Caki2 (cell line): ENCODE measurements at places on chromosomes 3 and 15.

GRCh38 chr15:58506064-58506490, 74.3 kb downstream of the LIPC start:
- DNase-seq: no peak

DNA sequence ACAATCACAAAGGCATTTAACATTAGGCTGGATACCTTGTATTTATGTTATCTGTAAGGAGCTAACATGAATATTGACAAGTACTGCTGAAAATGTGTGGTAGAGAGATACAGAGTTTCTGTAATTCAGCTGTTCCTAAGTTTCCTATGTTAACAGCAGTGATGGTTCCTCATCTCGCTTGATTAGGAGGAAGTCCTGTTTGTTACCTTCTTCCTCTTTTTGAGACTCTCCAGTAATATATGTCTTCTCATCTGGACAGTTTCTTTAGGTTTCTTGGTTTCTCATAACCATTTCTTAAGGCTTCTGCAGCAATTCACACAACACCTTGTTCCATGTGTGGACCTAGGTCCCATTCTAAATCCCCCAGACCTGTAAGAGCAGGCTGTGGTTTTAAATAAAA, 11.4 kb upstream of the PEX5L start:
- DNase-seq: no peak

DNA sequence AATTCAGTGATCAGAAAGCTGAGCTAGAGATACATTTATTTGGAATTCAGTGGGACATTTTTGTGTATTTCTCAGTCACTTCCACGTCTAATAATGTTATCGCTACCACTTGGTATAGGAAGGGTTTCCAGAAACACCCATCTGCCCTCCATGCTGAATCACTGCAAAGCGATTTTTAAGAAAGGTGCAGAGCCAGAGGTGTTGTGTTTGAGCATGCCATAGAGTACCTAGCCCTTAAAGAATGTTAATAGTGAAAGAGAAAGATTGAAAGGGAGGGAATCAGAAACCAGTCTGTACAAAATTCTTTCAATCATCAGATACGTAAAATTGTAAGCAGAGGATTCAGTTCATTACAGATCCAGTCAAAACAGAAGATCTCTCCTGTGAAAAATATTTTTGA, 80.1 kb upstream of the ARL6 start:
- no peak for DNase-seq

DNA sequence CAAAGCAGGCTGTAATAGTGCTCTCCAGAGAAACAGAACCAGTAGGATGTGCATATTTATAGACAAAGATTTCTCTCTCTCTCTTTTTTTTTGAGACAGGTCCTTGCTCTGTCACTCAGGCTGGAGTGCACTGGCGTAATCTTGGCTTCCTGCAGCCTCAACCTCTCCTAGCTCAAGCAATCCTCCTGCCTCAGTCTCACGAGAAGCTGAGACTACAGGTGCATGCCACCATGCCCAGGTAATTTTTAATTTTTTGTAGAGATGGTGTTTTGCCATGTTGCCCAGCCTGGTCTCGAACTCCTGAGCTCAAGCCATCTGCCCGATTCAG, 67.1 kb upstream of the CHD2 start:
- no peak for DNase-seq

GRCh38 chr15:70665599-70665998, 97.8 kb downstream of the UACA start:
- DNase-seq: no peak

DNA sequence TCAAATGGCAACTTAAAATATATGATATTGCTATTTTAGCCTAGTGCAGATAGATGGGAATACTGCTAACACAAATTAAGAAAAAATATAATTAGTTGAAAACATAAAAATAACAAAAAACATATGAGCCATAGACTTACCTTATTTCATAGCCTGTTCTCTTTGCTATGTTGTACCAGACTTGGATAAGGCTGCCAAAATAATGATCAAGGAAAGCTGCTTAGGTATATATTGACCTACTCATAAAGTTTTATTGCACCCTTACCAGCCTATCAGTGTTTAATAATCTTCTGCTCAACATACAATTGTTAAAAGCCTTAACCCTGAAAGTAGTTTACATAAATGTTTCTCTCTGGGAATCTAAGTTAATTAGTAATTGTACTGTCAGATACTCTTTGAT, at the start of gene SI:
Gene SI (minus strand): TSS at position 204 of the 400 bp plus-strand sequence. CDS start 2,484 bp downstream, outside the sequence.
- no peak for DNase-seq

- no peak for DNase-seq
Measured at GRCh38 chr3:41180396-41180795, 18.9 kb upstream of the CTNNB1 start.

DNA sequence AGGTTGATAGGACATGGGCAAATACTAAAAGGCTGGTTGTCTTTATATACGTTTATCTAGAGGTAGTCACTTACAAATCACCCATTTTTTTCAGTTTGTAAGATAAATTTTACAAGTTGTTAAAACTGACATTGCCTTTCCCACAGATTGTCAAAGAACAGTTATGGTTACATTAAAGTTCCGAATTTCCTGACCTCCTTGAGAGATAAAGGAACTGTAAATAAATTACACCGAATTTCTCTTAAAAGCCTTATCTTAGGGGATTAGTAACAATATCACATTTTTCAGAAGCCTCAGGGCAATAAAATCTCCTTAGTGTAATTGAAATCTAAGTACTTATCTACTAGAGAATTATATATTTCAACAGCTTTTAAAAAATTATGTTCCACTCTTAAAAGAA, 49.5 kb downstream of the ZPLD1 start:
- no peak for DNase-seq

GRCh38 chr3:89275001-89275400, 167.6 kb downstream of the EPHA3 start:
- DNase-seq: no peak

DNA sequence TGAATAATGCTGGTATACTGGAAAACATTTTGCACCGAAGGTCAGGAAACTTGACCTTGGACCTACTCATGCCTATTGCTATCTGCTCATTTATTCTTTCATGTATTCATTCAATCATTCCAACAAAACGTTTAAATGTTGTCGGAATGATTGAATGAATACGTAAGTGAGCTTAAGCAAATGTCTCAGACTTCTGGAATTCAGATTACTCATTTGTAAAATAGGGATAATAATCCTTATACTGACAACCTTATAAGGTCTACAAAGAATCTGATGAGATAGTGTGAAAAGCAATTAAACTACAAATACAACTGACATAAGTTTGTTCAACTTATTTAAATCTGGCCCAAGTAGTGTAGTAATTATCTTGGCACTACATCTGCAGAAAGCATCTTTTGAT, 288.7 kb downstream of the WDR72 start:
- no peak for DNase-seq

DNA sequence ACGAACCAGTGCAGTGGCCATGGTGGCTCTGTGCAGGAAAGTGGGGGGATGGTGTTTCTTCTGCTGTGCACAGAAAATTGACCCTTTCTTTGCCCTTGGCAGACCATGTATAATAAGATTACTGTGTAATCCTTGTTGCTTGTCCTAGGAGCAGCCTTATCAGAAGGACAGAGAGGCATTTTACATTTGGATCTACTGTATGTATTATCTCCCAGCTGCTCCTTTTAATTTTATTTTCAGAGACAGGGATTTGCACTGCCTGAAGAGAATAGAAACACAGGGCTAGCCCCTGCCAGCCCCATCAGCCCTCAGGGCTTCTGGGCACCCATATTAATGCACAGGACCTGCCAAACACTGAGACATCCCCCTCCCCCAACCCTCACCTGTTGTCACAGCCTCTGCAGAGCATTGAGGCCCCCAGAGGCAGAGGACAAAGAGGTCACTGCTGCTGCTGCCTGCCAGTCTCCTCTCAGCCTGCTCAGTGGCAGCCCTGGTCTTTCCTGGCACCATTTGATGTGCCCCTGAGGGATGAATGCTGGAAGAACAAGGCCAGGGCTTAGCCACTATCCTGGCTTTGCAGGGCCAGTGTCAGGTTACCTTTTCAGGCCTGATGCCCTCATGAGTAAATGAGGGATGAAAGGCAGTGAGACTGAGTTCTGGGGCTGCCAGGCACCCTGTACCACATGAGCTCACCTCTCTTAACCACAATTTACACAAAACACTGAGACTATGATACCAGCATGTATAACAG, 533.4 kb downstream of the NTRK3 start:
- DNase-seq: no peak

- DNase-seq: no peak
Measured at GRCh38 chr3:136984837-136985236, 27.1 kb downstream of the IL20RB start.

DNA sequence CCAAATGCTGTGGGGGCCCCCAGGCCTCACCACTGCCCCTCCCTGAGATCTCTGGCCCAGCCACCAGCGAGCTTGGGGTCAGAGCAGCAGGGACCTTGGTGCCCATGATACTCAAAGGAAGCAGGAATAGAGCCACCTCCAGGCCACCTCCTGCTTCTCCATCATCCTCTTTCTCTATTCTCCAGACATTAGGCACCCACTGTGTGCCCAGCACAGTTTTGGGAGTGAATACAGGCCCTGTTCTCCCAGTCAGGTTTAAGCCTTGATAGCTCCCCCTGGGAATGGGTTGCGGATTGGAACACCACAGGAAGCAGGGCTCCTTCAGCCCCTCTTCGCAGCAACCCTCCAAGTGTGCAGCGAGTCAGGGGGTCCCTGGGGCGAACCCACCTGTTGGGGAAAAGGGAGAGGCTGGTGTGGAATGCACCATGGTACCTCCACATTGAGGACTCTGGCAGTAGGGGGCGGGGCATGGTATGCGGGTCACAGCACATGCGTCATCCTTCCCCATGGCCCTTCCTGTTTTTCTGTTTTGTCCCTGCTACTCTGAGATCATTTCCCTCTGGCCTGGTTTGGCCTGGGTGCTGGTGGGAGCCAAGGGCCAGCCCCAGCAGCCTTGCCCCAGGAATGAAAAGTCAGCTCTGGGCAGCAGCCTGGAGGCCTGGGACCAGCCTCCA, 14.2 kb upstream of the SEMA3B start:
- no peak for DNase-seq

GRCh38 chr15:65903296-65904073, 34.2 kb downstream of the RAB11A start:
- DNase-seq: no peak

- DNase-seq: peak; percentile 19
Measured at GRCh38 chr3:78569804-78570203, 1198.0 kb downstream of the ROBO1 start.

GRCh38 chr3:96478496-96478895, 335.9 kb upstream of the EPHA6 start:
- DNase-seq: peak; percentile 1

GRCh38 chr3:109784852-109785631, 447.7 kb upstream of the DPPA4 start:
- DNase-seq: no peak

DNA sequence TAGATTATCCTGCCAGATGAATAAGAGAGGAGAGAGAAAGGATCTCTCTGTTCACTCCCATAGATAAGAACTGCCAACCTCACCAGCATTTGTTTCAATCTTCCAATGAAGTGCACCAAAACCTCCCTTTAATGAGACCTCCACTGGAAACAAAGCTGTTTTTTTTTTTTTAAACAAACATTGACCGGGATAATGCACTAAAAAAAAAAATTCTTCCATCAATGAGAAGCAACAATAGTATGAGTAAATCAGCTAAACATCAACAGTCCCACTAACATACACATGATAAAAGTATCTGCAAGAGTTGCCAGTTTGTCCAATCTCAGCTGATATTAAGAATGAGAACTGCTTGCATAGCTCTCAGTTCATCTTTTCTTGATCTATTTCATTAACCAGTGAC, 19.9 kb downstream of the TJP1 start:
- DNase-seq: no peak

DNA sequence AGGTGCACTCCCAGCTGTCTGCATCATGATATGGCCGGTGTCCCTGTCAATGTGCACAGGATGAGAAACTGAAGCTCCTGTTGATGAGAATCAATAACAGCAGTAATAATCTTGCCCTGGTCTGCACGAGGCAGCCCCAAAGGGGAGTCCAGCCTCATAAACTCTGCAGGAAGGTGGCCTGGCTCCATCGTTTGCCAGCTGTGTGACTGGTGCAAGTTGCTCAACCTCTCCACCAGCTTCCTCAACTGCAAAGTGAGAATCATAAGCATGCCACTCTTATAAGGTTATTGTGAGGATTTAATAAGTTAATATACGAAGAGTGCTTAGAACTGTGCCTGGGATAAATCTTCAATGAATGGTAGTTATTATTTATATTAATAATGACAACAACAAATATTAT, 203.4 kb upstream of the HES1 start:
- DNase-seq: no peak

DNA sequence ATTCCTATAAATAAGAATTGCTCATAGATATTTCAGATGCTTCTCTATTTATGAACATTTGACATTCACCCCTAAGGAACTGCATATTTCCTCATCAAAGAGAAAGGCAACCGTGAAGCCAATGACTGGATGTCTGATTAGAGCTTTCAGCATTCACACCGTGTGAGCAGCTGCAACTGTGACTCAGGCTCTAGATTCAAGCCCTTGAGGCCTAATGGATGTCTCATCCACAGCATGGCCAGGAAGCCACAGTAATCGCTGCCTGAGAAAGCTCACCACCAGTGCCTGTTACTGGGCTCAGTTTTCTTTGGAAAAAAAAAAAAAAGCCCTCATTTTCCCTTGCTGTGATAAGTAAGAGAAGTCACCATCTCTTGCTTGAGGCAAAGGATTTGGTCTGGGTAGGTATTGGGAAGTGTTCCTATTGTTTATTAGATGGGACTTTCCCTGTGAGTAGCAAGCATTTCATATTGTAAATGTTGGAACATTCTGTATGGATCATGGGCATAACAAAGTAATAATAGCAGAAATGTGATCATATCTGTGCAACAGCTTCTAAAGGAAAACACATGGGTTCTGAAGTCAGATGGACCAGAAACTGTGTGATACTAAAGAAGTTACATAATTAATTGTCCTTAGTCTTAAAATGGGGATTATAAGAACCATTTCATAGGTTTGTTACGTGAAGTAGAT, 783.7 kb downstream of the AGBL1 start:
- DNase-seq: no peak

DNA sequence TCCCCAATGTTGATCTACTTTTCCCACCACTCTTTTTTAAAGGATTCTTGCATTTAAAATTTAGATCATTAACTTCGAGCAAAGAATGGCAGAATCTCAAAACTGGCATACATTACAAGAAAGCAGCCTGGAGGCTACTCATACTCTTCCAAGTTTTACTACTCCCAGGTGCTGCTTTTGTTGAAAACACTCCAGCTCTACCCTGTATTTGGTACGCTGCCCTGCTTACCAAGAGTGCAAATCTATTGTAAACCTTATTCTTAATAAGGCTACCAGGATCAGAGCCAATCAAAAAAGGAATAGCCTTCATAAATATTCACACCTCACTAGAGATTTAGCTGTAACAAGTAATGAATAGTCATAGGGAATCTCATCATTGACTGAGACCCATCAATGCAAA, 11.6 kb upstream of the CNTN3 start:
- no peak for DNase-seq
